ENCODE measurements at places on chromosomes 16 and 17. TPM values are rescaled to one million over a fixed set of nuclear protein-coding genes. Genes with fewer than 3 reads are reported as not detected.

DNA sequence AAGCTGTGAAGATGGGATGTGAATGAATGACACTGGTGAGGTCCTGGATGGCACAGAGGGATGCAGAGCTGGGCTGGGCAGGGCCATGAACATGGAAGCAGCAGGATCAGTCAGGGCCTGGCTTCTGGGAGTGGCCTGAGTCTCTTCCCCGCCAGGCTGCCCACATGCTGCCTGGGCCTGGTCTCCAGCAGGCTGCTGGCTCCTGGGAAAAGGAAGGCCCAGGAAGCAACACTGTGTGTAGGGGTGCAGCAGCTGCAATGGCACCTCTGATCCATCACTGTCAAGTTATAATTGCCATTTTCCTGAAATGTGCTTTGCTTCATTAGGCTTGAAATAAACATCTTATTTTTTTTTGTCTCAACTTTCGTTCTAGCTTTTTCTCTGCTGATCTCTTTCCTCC, 260.2 kb upstream of the N4BP1 start:
- H3K27ac ChIP-seq: no peak overlapping the region
- DNase-seq: no peak
- H3K36me3 ChIP-seq: no peaks in the 10 kb centered on the region
- no peaks in the 10 kb centered on the region for H3K4me1 ChIP-seq

- H3K27ac ChIP-seq: no peak overlapping the region
- no peak for DNase-seq
- no peaks in the 10 kb centered on the region for H3K4me1 ChIP-seq
- H3K36me3 ChIP-seq: no peaks in the 10 kb centered on the region
These were observed 552.3 kb downstream of the TOX3 start for GRCh38 chr16:51994597-51994996.

The TPSD1 gene
- not detected for total RNA-seq

The SLC13A2 gene
- 0.29 TPM for total RNA-seq

The RND2 gene
- 14.6 TPM for total RNA-seq

The SMIM22 gene
- not detected for total RNA-seq

- H3K4me1 ChIP-seq: peaks cover 9% of the 10 kb centered on the region
- H3K36me3 ChIP-seq: peaks cover 13% of the 10 kb centered on the region
- H3K27ac ChIP-seq: peak overlapping the region; percentile 90
- peak overlapping the region; percentile 20 for H3K4me3 ChIP-seq
- no peak for DNase-seq
These were observed 7.1 kb upstream of the LGALS3BP start for GRCh38 chr17:78986649-78987328.

GRCh38 chr17:58375811-58376210, 23.8 kb upstream of the SUPT4H1 start:
- H3K36me3 ChIP-seq: no peaks in the 10 kb centered on the region
- H3K27me3 ChIP-seq: no peaks in the 10 kb centered on the region
- no peak for DNase-seq
- H3K4me1 ChIP-seq: peaks cover 42% of the 10 kb centered on the region
- no peak overlapping the region for H3K4me3 ChIP-seq

The SPEM3 gene
- not detected for total RNA-seq

The FAM234A gene
- 129 TPM for total RNA-seq

- H3K27me3 ChIP-seq: peaks cover 38% of the 10 kb centered on the region
- H3K36me3 ChIP-seq: no peaks in the 10 kb centered on the region
- H3K4me3 ChIP-seq: no peak overlapping the region
- H3K4me1 ChIP-seq: peaks cover 6% of the 10 kb centered on the region
- peak; percentile 35 for DNase-seq
- no peak overlapping the region for H3K27ac ChIP-seq
These were observed 366.9 kb downstream of the SLC39A11 start for GRCh38 chr17:72725433-72726068.

DNA sequence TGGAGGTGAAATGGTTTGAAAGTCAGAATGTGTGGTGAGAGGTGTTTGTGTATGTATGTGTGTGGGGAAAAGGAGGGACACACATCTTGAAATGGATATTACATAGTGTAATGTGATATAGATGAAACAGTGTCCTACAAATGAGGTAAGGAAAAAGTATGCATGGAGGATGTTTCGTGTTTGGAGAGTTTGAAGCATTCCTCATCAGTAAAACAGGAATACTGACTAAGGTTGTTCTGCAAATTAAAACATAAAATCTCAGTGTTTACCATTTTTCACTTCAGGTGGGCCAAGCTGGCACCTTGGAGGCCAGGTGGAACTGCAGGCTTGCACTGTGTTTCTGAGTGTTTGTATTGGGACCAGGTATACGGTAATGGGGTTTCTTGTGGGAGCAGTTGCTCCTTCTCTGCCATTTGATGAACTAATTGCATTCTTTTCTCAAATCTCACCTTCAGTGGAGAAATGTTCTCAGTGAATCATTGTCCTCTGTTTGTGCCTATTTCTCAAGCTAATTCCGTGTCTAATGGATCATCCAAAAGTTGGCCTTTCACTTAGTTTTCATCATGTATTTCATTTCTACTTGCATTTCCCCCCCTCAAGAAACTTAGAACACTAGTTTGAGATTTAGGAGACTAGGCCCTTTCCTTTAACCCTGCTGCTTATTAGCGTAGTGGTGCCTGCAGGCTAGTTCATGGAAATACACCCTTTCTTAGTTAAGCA, 8.2 kb upstream of the TBKBP1 start:
- no peaks in the 10 kb centered on the region for H3K27me3 ChIP-seq
- H3K27ac ChIP-seq: peak overlapping the region; percentile 9
- H3K4me3 ChIP-seq: no peak overlapping the region
- no peak for DNase-seq

GRCh38 chr17:8153957-8154607, 1.9 kb upstream of the PER1 start:
- H3K4me1 ChIP-seq: peaks cover 16% of the 10 kb centered on the region
- peak overlapping the region; percentile 39 for H3K4me3 ChIP-seq
- H3K27ac ChIP-seq: peak overlapping the region; percentile 97
- H3K36me3 ChIP-seq: peaks cover 6% of the 10 kb centered on the region

- no peak overlapping the region for H3K4me3 ChIP-seq
- H3K27ac ChIP-seq: no peak overlapping the region
- no peaks in the 10 kb centered on the region for H3K36me3 ChIP-seq
- no peak for DNase-seq
These were observed 45.3 kb upstream of the TOB1 start for GRCh38 chr17:50911450-50911849.

DNA sequence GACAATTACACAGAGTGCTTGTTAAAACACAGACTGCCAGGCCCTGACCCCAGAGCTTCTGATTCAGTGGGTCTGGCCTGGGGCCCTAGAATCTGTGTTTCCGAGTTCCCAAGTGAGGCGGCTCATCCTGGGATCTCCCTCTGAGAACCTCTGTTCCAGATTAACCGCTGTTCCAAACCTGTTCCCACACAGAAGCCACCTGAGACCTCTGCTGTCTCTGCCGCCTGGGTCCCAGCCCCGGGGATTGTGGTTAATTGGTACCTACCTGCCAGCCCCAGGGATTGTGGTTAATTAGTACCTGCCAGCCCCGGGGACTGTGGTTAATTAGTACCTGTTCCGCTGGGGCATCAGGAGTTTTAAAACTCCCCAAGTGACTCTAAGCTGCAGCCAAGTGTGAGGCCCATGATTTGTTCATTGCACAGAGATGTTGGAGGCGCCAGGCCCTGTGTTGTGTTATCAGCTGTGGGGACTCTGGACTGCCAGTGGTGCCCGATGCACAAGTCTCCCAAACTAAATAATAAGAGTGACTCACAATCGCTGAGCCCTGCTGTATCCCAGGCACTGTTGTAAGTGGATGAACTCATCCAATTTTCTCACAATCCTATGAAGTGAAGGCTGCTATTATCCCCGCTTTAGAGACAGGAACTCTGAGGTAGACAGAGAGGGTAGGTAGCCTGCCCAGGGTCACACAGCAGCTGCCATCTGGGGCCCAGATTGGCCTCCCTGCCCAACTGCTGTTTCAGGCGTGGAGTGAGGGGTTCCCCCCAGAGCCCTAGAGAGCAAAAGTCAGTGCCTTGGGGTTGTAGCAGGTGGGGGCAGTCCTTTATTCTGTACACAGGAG, 219.7 kb downstream of the IRF8 start:
- H3K27me3 ChIP-seq: peaks cover 35% of the 10 kb centered on the region
- no peak for DNase-seq
- no peaks in the 10 kb centered on the region for H3K36me3 ChIP-seq
- H3K27ac ChIP-seq: no peak overlapping the region

DNA sequence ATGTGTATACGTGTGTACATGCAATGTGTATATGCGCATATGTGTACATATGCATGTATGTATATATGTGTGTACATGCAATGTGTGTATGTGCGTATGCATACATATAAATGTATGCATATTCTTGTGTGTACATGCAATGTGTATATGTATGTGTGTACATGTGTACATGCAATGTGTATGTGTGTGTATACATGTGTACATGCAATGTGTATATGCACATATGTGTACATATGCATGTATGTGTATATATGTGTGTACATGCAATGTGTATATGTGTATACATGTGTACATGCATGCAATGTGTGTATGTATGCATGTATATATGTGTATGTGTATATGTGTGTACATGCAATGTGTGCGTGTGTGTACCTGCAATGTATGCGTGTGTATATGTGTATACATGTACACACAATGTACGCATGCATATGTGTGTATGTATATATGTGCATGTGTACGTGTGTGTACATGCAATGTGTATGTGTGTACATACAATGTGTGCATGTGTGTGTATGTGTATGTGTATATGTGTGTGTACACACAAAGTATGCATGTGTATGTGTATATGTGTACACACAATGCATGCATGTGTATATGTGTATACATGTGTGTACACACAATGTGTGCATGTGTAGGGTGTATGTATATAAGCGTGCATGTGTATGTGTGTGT, 167.7 kb downstream of the SHISA9 start:
- H3K36me3 ChIP-seq: no peaks in the 10 kb centered on the region
- no peak overlapping the region for H3K27ac ChIP-seq
- H3K4me1 ChIP-seq: peaks cover 6% of the 10 kb centered on the region
- H3K4me3 ChIP-seq: no peak overlapping the region
- no peaks in the 10 kb centered on the region for H3K27me3 ChIP-seq

- H3K27ac ChIP-seq: peak within 1 kb of the TSS; percentile 94
These were observed at the start of gene CKLF for GRCh38 chr16:66552286-66553177. CKLF (plus strand) TSS chr16:66552576; CDS start chr16:66552716, 140 bp downstream.

GRCh38 chr17:17540278-17540906, 44.2 kb upstream of the RASD1 start:
- H3K27ac ChIP-seq: no peak overlapping the region
- no peaks in the 10 kb centered on the region for H3K27me3 ChIP-seq
- no peaks in the 10 kb centered on the region for H3K36me3 ChIP-seq
- no peak for DNase-seq
- H3K4me3 ChIP-seq: no peak overlapping the region

The XAF1 gene
- not detected for total RNA-seq

GRCh38 chr16:71351558-71351901, 7.0 kb upstream of the CALB2 start:
- no peak overlapping the region for H3K4me3 ChIP-seq
- DNase-seq: no peak
- no peak overlapping the region for H3K27ac ChIP-seq
- no peaks in the 10 kb centered on the region for H3K36me3 ChIP-seq
- no peaks in the 10 kb centered on the region for H3K4me1 ChIP-seq

- peaks cover 16% of the 10 kb centered on the region for H3K4me1 ChIP-seq
- H3K27ac ChIP-seq: no peak overlapping the region
- peaks cover 39% of the 10 kb centered on the region for H3K36me3 ChIP-seq
- H3K4me3 ChIP-seq: no peak overlapping the region
These were observed 14.2 kb downstream of the ATP6V0A1 start for GRCh38 chr17:42472709-42473521.

The IL17C gene
- total RNA-seq: 0.29 TPM

GRCh38 chr16:31395647-31396046, 2.5 kb downstream of the ITGAD start:
- H3K4me3 ChIP-seq: no peak overlapping the region
- H3K27me3 ChIP-seq: peaks cover 2% of the 10 kb centered on the region
- H3K4me1 ChIP-seq: no peaks in the 10 kb centered on the region
- no peaks in the 10 kb centered on the region for H3K36me3 ChIP-seq
- no peak for DNase-seq

GRCh38 chr17:72110942-72111318, 9.9 kb upstream of the SOX9 start:
- H3K36me3 ChIP-seq: peaks cover 3% of the 10 kb centered on the region
- no peak overlapping the region for H3K4me3 ChIP-seq
- H3K27me3 ChIP-seq: peaks cover 26% of the 10 kb centered on the region
- no peak overlapping the region for H3K27ac ChIP-seq
- no peak for DNase-seq

- H3K27ac ChIP-seq: no peak overlapping the region
- no peaks in the 10 kb centered on the region for H3K36me3 ChIP-seq
- H3K27me3 ChIP-seq: peaks cover 40% of the 10 kb centered on the region
These were observed 142.3 kb upstream of the ZFHX3 start for GRCh38 chr16:73190256-73190655.

The ATP2C2 gene
- total RNA-seq: 10.8 TPM

GRCh38 chr17:21388944-21389343, 12.8 kb downstream of the KCNJ12 start:
- H3K4me3 ChIP-seq: no peak overlapping the region
- no peaks in the 10 kb centered on the region for H3K4me1 ChIP-seq
- no peak overlapping the region for H3K27ac ChIP-seq
- no peak for DNase-seq

GRCh38 chr16:24125214-24125613, 130.9 kb upstream of the CACNG3 start:
- H3K27ac ChIP-seq: no peak overlapping the region
- H3K4me1 ChIP-seq: no peaks in the 10 kb centered on the region
- no peak overlapping the region for H3K4me3 ChIP-seq
- no peaks in the 10 kb centered on the region for H3K36me3 ChIP-seq

- H3K4me3 ChIP-seq: peak overlapping the region; percentile 91
- peaks cover 6% of the 10 kb centered on the region for H3K36me3 ChIP-seq
- peak overlapping the region; percentile 99 for H3K27ac ChIP-seq
- DNase-seq: no peak
- H3K27me3 ChIP-seq: no peaks in the 10 kb centered on the region
These were observed 548 bp downstream of the PSMB3 start for GRCh38 chr17:38753071-38753506.

DNA sequence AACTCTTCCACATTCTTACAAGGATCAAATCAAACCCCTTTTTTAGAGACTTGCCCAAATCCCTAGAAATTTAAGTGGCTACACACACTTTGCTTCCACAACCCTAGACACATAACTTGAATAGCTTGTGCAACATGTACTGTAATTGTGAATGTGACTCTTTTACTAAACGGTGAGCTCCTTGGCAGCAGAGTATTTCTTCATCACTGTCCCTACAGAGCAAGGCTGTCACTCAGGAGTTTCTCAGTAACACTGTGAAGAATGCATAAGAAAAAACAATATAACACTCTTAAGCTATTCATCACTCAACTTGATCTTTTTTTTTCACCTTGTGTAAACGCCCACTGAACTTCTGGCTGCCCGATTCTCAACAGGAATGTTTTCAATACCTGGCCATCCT, 53.8 kb upstream of the ADAMTS18 start:
- H3K27me3 ChIP-seq: peaks cover 8% of the 10 kb centered on the region
- no peak for DNase-seq
- no peak overlapping the region for H3K27ac ChIP-seq
- peaks cover 2% of the 10 kb centered on the region for H3K4me1 ChIP-seq

DNA sequence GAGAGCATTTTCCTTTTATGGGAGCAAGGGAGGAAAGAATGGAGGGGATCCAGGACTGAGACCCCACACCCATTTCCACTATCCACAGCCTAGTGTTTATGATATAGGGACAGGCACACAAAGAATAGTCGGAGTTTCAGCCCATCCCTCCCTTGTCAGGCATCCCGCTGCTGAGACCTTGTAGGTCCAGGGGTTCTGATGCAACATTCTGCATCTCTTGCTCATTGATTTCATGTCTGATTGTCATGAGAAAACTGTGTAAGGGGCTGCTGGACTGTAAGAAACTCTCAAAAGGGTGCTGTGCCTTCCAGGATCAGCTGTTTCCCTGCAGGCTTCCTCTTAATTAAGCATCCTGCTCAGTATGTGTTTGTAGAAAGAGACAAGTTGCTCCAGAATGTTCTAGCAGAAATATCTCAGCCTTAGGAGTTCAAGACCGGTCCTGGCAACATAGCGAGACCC, 5.3 kb upstream of the POLR3E start:
- no peaks in the 10 kb centered on the region for H3K36me3 ChIP-seq
- no peak overlapping the region for H3K27ac ChIP-seq
- no peak for DNase-seq
- no peak overlapping the region for H3K4me3 ChIP-seq
